Pericardium fibroblast (primary cell): ENCODE measurements at places on chromosomes 12 and 14. TPM values are rescaled to one million over a fixed set of nuclear protein-coding genes. Genes with fewer than 3 reads are reported as not detected.

BEST3 gene
- 0.09 TPM in 1 of 2 replicates, not detected in the other for total RNA-seq

TMEM30B gene
- 0.12 and 0.34 TPM in 2 replicates for total RNA-seq

KRT75 gene
- not detected in 2 replicates for total RNA-seq

PXN gene
- 85.3 and 113 TPM in 2 replicates for total RNA-seq

SLC6A13 gene
- not detected in 2 replicates for total RNA-seq

GALNT9 gene
- total RNA-seq, result 2.6 and 8.3 TPM in 2 replicates

KCNH5 gene
- total RNA-seq, result not detected in 2 replicates
